ENCODE measurements at places on chromosomes 6 and 20. TPM values are rescaled to one million over a fixed set of nuclear protein-coding genes. Genes with fewer than 3 reads are reported as not detected.

The LINC00237 gene
- total RNA-seq: not detected

DNA sequence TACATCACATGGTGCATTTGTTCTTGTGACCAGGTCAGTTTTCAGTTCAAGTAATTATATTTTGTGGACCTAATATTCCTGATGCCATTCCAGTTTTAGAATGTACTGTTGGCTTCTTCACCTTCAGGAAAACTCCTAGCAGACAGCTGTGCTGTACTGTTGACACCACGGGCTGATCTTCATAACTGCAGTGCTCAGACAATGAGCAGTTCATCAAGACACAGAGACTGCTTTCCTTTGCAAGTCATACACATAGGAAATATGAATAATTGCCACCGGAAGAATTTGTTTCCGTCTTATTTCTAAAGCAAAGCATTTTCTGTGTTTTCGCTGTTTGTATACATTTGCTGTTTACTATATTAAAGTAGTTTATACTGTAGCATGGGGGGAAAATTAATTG, 89.8 kb downstream of the C6orf118 start:
- no peak overlapping the region for H3K27ac ChIP-seq
- no peak for DNase-seq
- no peaks in the 10 kb centered on the region for H3K27me3 ChIP-seq
- no peak overlapping the region for H3K4me3 ChIP-seq
- H3K4me1 ChIP-seq: no peaks in the 10 kb centered on the region

DNA sequence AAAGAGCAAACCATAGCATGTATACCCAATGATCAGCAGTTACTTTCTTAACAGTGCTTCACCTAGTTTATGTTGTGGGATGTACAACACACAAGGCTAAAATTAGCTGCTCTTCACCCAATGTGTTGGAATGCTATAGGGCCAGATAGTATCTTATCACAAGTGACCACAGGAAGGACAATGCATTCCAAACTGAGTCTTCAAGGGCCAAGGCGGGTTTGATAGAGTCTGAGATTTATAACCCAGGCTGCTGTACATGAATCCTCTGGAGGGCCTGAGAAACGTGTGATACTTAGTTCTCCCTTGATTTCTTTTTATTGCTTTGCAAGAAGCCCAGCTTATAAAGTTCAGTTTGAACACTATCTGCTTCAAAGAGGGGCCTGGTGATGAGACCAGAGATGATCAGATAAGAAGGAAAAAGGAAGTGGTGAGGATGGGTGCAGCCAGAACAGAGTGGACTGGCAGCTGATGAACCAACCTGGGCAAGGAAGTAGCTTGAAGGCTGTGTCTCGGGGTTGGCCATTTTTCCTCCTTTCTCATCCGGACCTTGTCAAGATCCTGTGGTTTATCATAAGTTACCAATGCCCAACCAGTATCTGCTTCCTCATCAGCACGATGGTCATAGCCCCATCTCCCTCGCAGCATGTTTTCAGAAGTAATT, 62.2 kb upstream of the BMP2 start:
- H3K4me1 ChIP-seq: no peaks in the 10 kb centered on the region
- no peak for DNase-seq
- H3K4me3 ChIP-seq: no peak overlapping the region
- H3K36me3 ChIP-seq: no peaks in the 10 kb centered on the region

The IPCEF1 gene
- 9.7 TPM for total RNA-seq

- H3K4me1 ChIP-seq: no peaks in the 10 kb centered on the region
- H3K4me3 ChIP-seq: no peak overlapping the region
- no peak for DNase-seq
- H3K27ac ChIP-seq: no peak overlapping the region
Observed at GRCh38 chr20:46275091-46275490, 33.2 kb downstream of the CDH22 start.

DNA sequence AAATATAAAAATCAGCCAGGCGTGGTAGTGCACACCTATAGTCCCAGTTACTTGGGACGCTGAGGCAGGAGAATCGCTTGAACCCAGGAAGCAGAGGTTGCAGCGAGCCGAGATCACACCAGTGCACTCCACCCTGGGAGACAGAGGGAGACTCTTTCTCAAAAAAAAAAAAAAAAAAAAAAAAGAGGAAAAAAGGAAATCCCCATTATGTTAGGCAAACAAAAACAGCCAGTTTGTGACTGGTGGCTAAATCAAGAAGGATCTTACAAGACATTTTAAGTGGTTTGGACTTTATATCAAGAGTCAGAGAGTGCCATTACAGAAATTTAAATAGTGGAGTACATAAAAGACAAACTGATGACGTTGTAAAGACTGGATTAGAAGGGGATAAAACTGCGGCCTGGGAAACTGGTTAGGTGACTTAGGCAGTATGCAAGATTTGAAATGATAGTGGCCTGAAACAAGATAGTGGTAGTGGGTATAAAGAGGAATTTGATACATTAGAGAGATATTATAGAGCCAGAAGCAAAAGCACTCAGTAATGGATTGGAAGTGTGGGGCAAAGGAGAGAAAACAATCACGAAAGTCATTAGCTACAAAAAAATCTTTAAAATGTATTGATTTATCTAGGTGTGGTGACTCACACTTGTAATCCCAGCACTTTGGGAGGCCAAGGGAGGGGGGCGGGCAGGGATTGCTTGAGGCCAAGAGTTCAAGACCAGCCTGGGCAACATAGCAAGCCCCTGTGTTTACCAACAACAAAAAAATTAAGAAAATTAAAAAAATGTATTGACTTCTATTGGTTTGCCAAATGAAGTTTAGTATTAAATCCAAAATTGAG, 1.7 kb upstream of the MYO6 start:
- H3K27me3 ChIP-seq: no peaks in the 10 kb centered on the region
- H3K27ac ChIP-seq: no peak overlapping the region
- H3K4me3 ChIP-seq: no peak overlapping the region
- no peaks in the 10 kb centered on the region for H3K36me3 ChIP-seq
- DNase-seq: no peak

- H3K36me3 ChIP-seq: no peaks in the 10 kb centered on the region
- H3K27me3 ChIP-seq: no peaks in the 10 kb centered on the region
- H3K27ac ChIP-seq: no peak overlapping the region
- H3K4me3 ChIP-seq: no peak overlapping the region
- no peak for DNase-seq
Observed at GRCh38 chr6:169234634-169235033, 19.0 kb downstream of the THBS2 start.

Measured in uterus (tissue), 4 donors.